Right ventricle myocardium inferior (tissue), 1 donor: ENCODE measurements at places on chromosomes 6 and 20.

- DNase-seq, result no peak
These were observed 25.7 kb upstream of the SLC32A1 start for GRCh38 chr20:38698541-38698940.

DNA sequence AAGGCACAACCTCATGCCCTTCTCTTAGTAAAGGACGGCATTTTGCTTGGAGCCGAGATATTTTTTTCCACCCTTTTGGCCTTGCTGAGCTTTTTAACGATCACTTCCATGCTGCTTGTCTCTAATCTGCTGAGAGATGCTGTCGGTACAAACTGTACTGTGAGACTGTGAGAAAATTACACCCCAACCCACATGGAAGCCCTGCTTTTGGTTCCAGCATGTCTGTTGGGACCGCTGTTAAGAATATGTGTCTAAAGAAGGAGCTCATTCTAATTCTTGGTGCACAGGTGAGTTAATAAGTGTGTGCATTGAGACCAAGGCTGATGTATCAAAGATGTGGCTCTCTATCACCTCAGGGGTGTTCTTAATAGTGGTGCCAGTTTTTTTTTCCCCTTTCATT, 304.5 kb upstream of the MAP3K7 start:
- DNase-seq, result no peak

DNA sequence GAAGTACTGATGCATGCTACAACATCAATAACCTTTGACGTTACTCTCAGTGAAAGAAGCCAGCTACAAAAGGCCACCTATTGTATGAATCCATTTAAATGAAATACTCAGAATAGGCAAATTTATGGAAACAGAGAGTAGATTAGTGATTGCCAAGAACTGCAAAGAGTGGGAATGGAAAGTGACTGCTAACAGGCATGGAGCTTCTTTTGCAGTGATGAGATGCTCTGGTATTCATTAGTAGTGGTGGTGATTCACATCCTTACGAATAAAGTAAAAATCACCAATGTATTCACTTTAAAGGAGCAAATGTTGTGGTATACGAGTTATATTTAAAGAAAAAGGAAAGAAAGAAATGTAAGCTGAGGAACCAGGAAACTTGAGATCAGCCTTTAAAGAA, 126.8 kb upstream of the SAMD5 start:
- no peak for DNase-seq

- no peak for DNase-seq
These were observed 26.7 kb upstream of the IRF4 start for GRCh38 chr6:364609-365540.

- DNase-seq, result no peak
These were observed 12.7 kb upstream of the SENP6 start for GRCh38 chr6:75588948-75589347.

GRCh38 chr20:33859157-33859695, 48.1 kb downstream of the CHMP4B start:
- DNase-seq, result no peak

- no peak for DNase-seq
These were observed 83.4 kb downstream of the CCDC170 start for GRCh38 chr6:151577257-151577656.

DNA sequence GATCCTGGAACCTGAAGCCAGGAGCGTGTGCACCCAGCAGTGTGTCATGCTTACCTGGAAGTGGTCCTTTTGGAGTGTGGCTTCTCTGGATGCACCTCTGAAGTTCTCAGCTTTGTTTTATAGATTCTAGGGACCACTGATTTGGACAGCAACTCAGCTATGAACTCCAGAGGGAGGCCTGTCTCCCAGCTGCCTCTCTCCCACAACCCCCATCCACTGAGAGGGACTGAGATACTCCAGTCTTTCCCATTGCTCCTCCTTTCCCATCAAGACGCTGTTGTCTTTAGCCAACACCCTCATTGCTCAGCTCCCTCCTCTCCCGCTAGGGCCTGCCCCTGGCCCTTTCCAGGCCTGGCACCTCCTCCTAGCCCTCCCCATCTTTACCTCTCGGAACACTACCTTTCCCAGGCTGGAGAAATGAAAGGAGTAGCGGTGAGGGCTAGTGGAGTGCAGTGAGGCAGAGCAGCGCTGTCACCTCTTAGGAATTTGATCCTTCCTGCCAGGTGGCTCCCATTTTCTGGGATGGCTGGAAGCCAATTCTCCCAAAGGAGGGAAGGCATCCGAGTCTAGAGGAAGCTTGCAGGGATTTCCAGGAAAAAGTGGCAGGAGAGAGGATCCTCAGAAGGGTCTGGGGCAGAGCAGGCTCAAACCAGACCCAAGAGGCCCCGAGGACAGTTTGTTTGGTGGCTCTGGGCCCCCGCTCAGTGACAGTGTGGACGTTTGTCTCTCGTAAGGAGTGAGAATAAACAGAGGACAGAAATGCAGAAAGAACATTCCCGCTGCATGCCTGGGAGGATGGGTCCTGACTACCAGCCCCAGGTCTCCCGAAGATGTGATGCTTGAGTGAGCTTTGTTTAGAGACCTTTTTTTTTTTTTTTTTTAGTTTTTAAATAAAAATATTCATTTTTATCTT, at the start of gene LRRN4:
LRRN4 (minus strand) TSS at position 285 of the 913 bp plus-strand sequence. CDS start 1,261 bp downstream, outside the sequence.
- no peak for DNase-seq

DNA sequence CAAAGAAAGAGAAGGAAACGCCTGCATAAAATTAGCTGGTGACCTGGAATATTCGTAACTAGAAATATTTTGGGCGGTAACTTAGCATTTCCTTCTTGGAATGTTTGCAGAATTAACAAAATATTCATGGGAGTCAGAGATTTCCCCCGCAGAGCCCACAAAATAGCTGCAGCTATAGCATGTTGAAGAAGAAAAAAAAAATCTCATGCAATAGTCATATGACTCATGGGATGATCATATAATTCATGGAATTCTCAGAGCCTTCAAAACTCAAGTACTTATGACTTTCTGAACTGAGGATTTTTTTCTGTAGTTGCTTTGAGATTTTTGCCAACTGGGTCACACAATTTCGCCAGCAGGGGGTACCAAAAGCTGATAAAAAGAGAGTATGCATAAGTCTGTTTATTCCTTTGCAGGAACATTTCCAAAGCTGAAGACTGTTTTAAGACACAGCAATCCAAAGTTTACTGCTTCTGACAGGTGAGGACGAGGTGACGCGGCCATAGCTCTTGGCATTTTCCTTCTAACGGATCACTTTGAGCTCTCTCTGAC, 586.0 kb upstream of the CHD6 start:
- no peak for DNase-seq

- no peak for DNase-seq
These were observed 566.4 kb upstream of the MAN1A1 start for GRCh38 chr6:119915971-119916370.

DNA sequence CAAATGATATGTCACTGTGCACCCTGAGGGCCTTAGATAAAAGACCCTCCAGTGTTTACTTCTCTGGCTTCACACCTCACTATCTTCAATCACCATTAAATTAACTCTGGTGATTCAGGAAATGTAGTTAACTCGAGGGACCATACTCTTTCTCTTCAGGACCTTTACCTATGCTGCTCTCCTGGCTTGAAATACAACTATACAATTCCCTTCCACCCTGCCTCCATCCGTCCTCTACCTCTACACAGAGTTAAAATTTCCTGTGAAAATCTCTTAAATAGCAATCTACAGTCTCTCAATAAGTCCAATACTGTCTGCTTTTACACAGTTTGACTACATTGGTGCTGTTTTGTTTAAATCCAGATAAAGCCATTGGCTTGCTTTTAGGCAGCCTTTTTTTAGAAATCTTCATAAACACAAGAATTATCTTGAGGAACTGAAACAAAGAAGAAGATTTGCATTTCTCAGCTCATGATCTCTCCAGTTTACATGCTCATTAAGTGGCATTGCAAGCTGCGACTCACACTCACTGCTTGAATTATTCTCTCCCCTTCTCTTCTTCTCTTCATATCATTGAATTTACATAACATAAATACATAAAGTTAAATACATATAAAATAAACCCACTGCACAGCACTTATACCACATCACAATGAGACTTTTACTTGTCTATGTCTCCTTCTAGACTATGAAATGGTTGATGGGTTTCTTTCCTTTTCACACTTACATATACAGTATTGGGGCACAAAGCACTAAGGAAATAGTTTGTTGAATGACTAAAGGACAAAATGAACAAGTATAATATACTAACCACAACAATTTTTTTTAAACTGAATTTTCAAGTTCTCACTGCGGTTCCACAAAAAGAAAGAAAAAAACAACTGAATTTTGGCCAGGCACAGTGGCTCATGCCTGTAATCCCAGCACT, 239.0 kb upstream of the KCNQ5 start:
- no peak for DNase-seq

DNA sequence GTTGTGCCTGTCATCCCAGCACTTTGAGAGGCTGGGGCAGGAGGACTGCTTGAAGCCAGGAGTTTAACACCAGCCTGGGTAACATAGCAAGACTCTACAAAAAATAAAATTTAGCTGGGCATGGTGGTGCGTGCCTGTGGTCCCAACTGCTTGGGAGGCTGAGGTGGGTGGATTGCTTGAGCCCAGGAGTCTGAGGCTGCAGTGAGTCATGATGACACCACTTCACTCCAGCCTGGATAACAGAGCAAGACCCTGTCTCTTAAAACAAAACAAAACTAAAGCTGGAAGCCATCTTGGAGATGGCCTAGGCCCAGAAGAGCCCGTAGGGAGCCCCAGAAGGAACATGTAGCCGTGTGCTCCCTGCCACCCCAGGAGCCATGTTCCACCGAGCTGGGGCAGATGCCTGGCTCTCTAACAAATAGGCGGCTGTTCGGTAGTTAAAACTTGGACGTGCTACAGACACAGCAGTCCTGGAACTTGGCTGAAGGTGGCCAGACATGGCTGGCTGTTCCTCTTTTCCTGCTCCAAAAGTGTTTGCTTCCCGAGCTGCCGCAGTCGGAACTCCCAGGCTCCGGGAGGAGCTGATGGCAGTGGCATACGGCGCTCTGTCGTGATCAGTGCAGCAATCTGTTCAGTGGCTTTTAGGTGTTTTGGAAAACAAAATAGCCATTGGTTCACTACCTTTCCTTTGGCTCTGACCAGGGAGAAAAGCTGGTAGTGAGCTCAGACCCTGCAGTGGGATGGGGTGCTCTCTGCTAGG, 37.0 kb downstream of the DYNLT1 start:
- DNase-seq, result no peak

DNA sequence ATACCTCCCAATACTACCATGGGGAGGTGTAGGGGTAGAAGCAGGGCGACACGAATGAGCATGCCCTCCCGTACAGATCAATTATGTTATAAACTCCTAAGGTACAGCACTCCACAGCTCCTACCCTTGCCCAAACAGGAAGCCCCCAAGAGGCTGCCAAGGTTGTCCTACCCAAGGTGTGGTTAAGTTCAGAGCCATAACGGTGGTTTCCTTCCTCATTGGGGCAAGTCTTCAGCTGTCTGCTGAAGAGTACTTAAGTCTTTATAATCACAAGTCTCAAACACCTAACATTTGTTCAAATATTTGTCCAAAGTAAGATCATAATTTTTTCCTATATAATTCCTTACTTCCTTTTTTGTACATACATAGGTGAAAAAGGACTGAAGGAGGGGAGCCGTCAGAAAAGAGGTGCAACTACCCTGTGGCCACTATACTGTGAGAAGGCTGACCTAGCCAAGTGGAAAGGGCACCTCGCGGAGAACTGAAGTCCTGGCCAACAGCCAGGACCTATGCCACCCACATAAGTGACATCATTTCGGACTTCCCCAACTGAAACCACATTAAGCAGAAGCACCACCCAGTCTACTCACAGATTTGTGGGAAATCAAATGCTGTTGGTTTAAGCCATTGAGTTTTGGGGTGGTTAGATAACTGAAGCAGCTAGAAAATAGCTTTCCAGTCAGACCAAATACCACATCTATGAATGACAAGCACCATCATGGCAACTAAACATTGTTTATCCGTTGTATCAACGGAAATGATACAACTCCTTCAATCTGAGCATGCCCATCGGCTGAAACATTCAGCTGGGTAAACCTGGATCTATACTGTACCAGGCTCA, 2.9 kb upstream of the RAB22A start:
- DNase-seq, result peak; percentile 73

DNA sequence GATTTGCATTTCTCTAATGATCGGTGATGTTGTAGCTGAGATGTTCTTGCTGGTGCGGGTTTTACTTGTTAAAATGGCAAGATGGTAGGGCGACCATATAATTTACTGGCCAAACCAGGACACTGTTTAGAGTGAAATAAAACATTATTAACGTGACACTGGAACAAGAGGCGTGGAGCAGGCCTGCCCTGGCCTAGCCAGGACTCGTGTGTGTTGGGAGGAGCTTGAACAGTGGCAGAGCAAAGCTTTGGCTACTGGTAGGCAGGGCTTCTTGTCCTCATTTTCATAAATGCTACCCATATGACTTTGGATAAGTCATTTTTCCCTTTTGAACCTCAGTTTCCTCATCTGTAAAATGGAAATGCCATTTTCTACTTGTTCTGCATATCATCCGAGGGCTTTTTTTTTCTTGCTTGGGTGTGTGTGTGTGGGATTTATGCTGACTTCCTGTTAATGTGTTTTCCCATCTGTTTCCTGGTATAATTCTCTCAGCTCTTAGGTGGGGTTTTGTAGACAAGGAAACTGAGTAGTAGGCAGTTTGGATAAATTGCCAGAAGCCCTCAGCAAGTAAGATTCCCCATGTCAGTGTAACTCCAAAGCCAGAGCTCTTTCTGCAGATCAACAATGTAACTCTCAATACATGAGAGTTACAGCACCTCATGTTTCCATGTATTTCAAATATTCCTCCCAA, 81.7 kb downstream of the TOX2 start:
- no peak for DNase-seq

DNA sequence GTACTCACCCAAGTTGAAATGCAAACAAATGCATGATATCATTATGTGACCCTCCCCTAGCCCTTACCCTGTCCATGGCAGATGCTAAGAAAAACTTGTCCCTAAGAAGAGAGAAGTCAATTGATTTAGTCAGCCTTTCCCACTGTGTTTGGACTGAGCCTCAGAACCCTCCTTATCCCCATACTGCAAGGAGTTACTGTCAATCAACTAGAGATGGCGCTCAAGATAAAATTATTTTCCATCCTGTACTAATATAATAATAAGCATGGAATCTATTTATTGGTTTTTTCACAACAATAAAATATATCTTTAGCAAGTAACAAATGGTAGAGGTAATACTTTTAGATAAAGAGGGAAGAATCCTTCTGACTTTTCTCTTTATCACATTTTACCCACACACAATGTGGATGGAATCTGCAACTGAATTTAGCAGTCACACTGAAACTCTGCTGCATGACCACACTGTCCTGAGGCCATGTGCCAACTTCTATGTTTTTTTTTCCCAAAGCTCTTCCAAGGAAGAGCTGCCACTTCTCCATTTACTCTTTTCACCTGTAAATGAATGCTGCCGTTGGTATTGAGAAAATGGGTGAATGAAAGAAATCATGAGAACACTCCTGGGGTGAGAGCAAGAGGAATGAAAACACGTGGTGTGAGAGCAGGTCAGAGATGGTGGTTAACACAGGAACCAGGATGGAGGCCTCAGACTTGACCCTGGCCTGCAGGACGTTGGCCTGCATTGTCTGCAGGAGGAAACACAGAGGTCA, 10.5 kb downstream of the NT5E start:
- no peak for DNase-seq

- DNase-seq, result no peak
These were observed 26.1 kb upstream of the TINAG start for GRCh38 chr6:54282186-54282585.

GRCh38 chr6:140677781-140678528, 1303.5 kb upstream of the CITED2 start:
- DNase-seq, result no peak
